ENCODE measurements at places on chromosomes 3 and 15. TPM values are rescaled to one million over a fixed set of nuclear protein-coding genes. Genes with fewer than 3 reads are reported as not detected.

DNA sequence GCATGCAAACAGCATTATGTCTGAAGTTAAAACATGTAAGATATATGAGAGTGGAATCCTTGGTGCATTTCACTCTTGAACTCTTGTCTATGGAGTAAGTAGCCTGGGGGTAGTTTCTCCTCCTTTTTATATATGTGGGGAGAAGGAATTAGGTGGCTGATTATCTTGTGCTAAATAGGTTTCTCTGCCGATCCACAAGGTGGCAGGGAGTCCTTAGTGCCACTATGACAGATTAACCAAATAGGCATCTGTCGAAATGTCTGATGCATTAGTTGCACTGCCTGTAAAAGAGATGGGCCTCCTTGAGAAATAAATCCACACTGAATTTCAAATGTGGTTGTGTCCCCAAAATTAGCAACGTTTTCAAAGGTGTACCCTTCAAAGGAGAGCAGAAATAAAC, 170.1 kb downstream of the CNTN4 start:
- no peak overlapping the region for H3K27ac ChIP-seq
- DNase-seq: no peak
- no peaks in the 10 kb centered on the region for H3K36me3 ChIP-seq
- H3K4me1 ChIP-seq: no peaks in the 10 kb centered on the region
- H3K4me3 ChIP-seq: no peak overlapping the region

- no peaks in the 10 kb centered on the region for H3K27me3 ChIP-seq
- peaks cover 3% of the 10 kb centered on the region for H3K4me1 ChIP-seq
- H3K4me3 ChIP-seq: no peak overlapping the region
- no peak for DNase-seq
- no peaks in the 10 kb centered on the region for H3K36me3 ChIP-seq
Observed at GRCh38 chr3:66350601-66351000, 129.8 kb downstream of the SLC25A26 start.

DNA sequence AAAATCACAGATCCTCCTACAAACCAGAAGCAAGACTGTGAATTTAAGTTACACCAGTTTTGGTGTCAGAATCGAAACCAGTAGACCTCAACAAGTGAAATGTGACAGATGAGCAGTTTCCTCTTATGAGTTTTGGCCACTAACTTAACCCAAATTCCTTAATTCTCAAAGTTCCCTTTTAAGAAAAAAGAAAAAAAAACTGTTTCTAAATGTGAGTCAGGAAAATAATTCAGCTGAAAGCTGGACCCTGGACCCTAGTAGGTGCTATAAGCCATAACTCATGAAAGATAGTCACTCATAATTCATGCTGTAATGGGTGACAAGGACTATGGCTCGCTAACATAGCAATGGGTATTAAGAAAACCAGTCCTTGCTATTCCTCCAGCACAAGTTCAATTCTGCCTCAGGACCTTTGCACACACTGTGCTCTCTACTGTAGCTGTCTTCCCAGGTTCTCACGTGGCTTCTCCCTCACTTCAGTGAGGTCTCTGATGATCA, 9.0 kb upstream of the THRB start:
- H3K4me3 ChIP-seq: no peak overlapping the region
- DNase-seq: no peak
- no peaks in the 10 kb centered on the region for H3K36me3 ChIP-seq
- no peaks in the 10 kb centered on the region for H3K4me1 ChIP-seq

DNA sequence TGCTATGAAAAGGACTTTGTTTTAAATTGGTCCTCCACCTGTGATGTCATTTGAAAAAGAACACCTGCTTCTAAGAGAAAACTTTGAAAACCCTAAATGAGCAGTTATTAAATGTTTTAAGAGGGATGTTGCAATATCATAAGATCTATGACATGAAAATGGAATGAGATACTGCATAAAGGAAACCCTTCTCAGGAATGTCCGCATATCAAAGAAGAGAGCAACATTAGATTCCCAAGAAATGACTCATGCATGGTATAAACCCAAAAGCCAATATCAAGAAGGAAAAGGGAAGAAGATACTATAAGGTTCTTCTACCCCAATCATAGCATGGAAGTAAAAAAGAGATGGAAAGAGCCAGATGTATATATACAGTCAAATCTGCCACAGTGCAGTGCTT, 627.5 kb upstream of the LMCD1 start:
- no peak overlapping the region for H3K4me3 ChIP-seq
- DNase-seq: no peak
- no peaks in the 10 kb centered on the region for H3K4me1 ChIP-seq
- no peak overlapping the region for H3K27ac ChIP-seq

DNA sequence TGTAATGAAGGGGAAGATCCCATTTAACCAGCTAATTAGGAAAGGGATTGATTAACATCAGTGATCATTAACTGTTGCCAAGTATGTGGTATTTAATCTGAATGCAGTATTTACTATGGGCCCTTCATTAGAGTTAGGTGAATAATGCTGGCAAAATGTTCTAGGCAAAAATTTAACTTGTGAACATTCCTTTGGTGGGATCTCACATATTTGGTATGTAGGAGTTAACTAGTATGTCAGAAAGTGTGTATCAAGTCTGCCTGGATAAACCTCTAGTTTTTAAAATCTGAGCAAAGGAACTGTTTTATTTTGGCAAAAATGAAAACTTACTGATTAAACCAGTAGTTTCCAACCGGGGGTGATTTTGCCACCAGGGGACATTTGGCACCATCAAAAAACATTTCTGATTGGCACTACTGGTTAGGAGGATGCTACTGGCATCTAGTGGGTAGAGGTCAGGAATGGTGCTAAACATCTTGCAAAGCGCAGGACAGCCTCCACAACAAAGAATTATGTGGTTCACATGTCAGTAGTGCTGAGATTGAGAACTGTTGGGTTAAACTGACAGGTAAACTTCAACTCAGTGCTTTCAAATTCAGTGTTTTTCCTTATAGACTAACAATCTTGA, 22.5 kb downstream of the LRTM1 start:
- DNase-seq: peak; percentile 27
- H3K4me3 ChIP-seq: no peak overlapping the region
- H3K36me3 ChIP-seq: no peaks in the 10 kb centered on the region
- peaks cover 24% of the 10 kb centered on the region for H3K4me1 ChIP-seq

Gene BOC
- 29.2 TPM for total RNA-seq

Gene SOX2
- not detected for total RNA-seq

Gene COL7A1
- total RNA-seq: 12.7 TPM

Data from osteoblast (primary cell).